ENCODE measurements at places on chromosomes 5 and 9.

DNA sequence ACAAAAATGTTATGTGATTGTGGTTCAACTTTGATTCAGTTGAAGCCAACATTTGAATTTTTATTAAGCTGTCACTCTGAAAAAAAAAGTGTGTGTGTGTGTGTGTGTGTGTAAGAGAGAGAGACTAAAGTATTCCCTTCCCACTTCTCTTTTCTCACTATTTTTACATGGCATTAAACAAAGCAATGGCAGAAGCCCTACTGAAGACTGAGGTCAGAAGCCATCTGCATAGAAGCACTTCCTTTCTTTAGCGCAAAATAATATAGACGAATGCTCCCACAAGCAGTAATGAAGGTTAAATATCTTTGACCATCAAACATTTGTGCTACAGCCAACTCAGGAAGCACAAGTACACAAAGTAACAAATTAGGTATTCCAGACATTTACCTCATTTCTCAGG lies 540.5 kb downstream of the KCTD16 start:
- no peak for DNase-seq

- no peak for DNase-seq
Observed at GRCh38 chr5:143398451-143399237, 4.8 kb downstream of the NR3C1 start.

GRCh38 chr5:121164632-121165031 lies 687.0 kb upstream of the FTMT start:
- DNase-seq: no peak

DNA sequence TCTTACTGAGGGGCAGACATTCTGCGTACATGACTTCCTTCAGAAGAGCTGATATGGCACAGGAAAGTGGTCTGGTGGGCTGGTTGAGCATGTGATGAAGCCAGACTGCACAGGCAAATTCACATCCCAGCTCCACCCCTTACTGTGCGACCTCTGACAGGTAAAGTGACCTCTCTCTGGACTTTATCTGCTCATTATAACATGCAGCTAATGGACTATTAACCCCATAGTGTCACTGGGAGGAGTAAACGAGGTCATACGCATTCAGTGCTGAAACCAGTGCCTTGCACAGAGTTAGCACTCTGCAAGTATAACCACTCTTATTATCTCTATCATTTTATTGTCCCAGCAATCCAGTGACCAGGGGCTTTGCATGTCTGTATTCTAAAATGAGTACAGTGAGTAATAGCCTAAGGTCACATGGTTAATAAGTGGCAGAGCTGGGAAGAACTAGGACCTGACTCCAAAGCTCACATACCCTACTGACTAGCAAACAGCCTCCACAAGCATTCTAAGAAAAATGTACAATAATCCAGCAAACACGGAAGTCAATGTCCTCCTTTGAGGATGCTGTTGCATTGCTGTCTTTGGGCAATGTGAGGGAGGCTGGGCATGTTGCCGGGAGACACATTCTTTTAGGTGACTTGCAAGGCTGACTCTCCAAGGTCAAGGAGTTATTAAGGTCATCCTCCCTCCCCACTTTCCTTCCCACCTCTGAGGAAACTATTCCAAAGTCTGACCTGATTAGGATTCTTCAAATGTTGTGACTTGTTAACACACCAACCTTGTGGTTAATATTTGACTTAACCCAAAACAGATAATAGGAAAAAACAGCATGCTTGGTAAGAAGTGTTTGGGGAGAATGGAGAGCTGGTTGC lies 19.0 kb downstream of the GLRX start:
- DNase-seq: no peak

DNA sequence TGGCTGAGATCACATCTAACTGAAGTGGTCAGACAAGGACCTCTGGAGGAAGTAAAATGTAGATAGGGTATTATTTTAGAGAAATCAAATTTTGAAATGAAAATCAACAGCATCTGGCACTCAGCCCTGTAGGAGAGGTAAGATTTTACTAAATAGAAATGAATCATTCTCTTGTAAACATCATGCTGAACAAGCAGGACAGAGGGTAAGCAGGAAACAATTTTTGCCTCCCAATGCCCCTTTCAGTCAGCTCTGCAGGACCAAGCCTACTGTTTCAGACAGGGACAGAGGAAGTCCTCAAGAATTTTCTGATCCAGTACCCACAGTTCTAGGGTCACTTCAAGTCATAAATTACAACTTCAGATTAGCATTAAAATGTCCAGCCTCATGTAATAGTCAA lies 190.1 kb downstream of the ESM1 start:
- no peak for DNase-seq

DNA sequence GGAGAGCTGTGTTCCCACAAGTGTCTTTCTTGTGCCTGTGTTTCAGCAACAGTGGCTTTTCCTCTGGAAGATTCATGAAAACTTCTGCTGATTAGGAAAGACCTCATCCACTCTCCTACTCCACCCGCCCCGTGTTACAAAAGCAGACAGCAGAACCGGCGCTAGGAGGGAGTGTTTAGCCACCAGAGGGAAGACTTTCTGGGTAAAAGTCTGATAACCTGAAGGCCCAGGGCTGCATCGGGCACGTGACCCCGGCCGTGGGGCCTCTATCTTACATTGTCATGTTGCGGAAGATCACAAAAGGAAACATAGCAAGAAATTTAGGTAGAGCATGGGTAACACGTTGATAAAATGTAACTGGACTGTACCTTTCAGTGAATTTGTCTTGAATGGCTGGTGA lies 32.0 kb upstream of the DMRT2 start:
- no peak for DNase-seq
